HCT116 (cell line): ENCODE measurements at places on chromosomes 11 and 22.

GRCh38 chr11:2269601-2270321 lies 627 bp downstream of the ASCL2 start:
- DNase-seq: no peak

DNA sequence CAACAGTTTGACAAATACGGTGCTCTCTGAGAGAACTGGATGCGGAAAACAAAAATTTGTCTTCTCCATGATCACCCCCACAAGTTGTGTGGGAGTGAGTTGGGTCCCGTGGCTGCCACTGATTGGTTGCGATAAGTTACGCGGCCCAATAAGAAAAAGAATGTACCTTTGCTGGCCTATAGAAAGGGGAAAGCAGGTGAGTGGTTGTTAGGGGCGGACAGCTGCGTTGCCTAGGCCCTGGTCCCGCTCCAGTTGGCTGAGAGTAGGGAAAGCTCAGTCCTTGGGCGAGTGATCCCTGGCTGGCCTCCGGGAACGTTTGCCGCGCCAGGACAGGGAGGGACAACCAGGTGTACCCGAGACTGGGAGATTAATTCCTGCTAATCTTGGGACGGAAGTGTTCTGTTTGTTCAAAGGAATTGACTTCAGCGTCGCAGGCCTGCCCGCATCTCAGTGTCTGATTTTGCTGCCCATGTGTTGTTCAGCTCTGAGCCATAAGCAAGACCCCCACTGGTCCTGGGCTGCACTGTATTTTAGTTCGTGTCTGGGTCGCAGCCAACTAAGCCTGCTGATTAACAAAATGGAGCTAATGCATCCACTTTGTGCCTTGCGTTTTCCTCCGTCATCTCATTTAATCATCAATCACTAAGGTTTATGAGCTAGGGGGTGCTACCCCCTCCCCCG lies 773 bp upstream of the SYVN1 start:
- peak; percentile 95 for DNase-seq

- no peak for DNase-seq
Observed at GRCh38 chr11:46238078-46238966, 39.1 kb upstream of the CREB3L1 start.

- no peak for DNase-seq
Observed at GRCh38 chr22:23357053-23357452, 176.7 kb downstream of the BCR start.

GRCh38 chr11:134181707-134182106 lies 42.1 kb downstream of the NCAPD3 start:
- DNase-seq: no peak

DNA sequence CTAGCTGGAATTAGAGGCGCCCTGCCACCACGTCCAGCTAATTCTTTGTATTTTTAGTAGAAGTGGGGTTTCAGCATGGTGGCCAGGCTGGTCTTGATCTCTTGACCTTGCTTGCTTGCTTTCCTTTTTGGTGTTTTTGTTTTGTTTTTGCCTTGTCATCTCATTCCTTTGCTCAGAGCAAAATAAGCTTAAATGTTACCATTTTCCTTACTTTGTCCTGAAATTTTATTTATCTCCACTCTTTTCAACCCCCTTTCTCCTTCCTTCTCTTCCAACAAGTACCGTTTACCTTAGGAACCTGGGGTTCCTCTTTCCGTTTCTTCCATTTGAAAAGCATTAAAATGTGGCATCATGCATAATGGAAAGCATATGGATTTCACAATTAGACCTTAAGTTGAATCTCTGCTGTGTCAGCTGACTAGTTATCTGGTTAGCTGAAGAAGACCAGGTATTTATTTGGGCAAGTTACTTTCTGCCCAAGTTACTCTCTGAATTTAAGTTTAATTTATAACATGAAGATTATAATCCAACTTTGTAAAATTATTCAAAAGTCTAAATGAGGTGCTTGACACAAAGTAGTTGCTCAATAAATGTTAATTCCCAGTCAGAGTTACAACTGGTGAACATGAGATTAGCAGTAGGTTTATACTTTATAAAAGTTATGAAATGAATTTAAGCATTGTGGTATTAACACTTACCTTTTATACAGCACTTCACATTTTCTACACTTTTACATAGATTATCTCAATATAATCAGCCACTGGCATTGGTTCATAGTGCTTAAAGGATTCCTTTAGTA lies 69.7 kb downstream of the PRMT3 start:
- DNase-seq: no peak

DNA sequence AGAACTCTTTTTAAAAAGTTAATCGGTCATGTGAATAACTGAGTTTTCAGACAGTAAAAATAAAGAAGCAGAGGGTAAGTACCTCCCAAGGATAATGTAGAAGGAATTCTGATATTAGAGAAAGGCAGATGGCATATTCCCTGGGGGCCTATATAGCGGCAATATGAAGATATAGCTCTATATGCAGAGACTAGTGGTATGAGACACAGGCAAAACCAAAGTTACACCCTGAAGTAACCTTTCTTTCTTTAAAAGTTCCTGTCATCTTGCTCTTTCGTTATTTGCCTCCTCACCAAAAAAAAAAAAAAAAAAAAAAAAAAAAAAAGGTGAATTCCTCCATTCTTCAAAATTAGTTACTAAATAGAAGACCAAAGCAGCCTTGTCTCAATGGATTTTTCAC lies 76.2 kb upstream of the ARHGAP32 start:
- no peak for DNase-seq

DNA sequence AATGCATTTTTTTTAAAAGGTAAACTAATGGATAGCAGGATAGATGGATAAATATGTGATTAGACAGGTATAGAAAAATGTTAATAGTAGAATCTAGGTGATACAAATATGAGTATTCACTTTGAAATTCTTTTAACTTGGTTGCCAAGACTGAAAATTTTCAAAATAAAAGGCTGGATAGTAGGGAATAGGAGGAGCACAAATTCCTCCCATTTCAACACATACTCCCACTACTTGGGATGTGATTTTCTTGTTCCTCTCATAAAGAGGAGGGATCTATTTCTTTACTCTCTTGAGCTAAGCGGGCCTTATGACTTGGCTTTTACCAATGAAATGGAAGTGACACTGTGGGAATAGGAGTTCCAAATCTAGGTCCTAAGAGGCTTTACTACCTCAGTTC lies 35.9 kb downstream of the PIK3C2A start:
- no peak for DNase-seq

DNA sequence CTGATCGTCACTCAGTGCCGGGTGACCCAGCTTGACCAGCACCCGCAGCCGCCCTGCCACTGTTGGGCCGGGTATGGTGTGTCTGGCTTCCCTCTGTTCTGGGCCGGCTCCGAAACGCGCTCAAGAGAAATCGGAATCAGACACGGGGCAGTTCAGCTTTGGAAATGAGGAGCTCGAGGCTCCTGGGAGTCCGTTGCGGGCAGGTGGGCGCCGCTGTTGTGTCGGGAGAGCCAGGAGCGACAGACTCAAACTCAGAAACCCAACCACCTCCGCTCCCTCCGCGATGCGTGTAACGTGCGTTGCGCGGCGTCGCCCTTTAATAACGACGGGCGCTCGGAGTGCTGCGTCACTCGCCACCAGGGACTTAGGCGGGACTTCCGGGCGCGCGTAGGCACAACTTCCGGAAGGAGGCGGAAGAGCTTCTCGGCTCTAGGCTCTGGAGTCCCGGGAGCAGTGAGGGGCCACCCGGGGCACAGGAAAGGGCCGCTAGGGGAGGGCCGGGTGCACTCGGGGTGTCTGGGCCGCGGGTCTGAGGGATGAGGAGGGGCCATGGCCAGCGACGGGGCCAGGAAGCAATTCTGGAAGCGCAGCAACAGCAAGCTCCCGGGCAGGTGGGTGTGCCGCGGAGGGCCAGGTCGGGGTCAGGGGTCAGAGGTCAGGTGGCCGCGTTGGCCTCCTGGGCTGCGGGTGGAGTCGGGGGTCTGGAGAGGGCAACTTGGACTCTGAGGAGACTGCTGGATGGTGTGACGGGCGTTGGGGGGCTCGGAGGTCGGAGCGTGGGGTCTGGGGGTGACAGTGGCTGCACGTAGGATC lies at the start of gene TBC1D22A:
TBC1D22A (plus strand) TSS at position 413 of the 813 bp plus-strand sequence; CDS start at position 550, 137 bp downstream.
- DNase-seq: peak; percentile 90

DNA sequence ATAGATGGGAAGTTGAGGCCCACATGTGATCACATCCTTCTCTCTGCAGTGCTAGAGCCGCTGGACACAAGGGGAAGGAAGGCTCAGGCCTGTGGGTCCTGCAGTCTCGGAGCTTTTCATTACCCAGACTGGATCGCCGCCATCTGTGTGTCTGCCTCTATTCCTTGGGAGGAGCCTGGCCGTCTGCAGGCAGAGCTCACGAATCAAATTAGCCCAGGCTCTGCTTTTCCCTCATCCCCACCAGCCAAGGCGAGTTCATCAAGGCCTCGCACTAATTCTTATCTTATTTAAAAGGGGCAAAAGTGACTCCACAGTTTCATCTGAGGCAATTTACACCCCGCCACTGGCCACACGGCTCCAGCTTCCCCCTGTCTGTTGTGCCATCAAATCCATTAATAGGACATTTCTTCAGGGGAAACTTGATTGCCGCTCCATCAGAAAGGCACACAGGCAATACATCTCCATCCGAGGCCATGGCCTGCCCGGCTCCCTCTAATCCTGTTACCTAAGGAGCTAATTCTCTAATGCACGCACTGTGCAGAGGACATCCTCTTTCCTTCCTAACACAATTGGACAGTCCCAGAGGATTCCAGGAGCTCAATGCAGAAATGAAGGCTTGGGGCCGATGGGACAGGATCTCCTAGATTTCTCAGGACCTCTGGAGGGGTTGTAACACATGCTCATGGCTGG lies 3.3 kb upstream of the HTR3A start:
- no peak for DNase-seq

DNA sequence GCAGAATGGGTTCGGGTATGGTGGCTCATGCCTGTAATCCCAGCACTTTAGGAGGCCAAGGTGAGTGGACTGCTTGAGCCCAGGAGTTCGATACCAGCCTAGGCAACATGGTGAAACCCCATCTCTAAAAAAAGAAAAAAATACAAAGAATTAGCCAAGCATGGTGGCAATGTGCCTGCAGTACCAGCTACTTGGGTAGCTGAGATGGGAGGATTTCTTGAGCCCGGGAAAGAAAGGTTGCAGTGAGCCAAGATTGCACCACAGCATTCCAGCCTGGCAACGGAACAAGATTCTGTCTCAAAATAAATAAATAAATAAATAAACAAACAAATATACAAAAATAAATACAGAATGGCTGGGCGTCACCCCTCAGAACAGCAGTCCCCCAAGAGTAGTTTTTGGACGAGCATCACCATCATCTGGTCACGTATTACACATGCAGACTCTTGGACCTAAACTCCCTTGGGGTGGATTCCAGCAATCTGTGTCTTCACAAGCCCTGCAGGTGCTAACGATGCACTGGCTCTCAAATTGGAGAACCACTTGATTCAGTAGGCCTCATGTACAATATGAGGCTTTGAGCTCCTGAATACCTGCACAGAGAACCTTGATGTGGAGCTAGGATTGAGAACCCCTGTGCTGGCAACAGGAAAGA lies 33.5 kb downstream of the CLMP start:
- DNase-seq: no peak

- DNase-seq: no peak
Observed at GRCh38 chr11:106482917-106483785, 405.7 kb downstream of the AASDHPPT start.

- no peak for DNase-seq
Observed at GRCh38 chr11:109707411-109707810, 285.4 kb downstream of the C11orf87 start.

DNA sequence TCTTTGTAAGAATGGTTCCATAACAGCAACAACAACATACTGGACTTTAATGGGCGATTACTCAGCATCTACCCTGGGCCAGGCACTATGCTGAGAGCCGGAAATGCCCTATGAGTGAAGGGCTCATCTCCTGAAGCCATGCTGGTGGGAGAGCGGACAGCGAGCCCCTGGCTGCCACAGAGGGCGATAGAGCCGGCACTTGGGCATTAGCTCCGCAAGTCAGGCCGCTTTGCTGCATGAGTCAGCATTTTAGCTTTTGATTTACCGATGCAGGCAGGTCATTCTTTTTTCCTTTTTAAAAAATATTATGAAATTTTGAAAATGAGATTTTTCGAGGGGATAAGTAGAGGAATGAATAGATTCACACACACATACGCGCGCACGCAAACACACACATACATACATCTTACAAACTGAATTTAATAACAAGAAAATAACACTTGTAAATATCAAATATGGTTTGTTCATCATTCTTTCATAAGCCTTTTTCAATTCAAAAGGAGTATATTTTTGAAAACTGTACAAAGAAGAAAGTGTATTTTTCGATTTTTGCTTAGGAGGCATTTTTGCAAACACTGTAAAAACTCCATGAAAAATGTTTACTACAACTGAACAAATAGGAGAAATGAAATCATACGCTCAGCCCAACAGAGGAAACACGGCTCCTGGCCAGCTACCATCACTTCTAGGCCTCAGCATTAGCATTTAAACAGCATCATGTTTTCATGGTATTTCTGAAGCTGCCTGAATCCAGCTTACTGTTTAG lies 667.3 kb downstream of the OPCML start:
- no peak for DNase-seq

- DNase-seq: no peak
Observed at GRCh38 chr11:10401696-10402392, 53.2 kb upstream of the AMPD3 start.

DNA sequence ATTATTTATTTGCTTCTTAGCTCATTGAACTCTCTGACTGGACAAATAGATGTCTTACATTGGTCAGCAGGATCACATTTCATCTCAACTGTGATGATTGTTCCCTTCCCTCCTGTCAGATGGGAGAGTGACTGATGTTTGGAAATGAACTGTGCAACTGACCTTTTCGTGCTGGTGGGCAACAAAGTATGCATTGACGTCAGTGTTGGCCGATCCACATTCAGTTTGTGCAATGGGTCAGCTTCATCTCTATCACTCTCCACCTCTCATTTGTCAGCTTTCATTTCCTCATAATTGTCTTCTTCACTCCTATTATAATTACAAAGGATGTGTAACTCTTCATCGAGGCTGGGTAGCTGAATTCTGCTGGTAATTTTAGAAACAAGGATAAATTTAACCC lies 71.3 kb downstream of the PPP2R1B start:
- no peak for DNase-seq

GRCh38 chr11:124724979-124725718 lies 14.6 kb upstream of the NRGN start:
- no peak for DNase-seq

- DNase-seq: no peak
Observed at GRCh38 chr22:50723991-50724390, 14.0 kb upstream of the ACR start.

DNA sequence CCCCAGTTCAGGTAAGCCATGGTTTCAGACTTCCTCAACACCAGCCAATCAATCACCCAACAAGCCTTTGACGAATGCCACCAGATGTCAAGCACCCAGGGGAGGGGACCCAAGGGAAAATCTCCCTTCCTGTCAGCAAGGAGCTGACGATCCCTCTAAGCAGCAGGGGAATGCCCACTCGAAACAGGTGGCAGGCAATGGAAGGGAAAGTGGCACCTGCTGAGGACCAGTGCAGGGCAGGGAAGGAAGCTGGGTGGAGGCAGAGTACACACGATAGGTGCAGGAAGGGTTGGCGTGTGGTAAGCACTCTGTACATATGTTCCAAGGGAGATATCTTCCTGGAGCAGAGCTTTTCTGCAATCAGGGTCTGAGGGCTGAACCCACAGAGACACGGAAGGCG lies 11.7 kb upstream of the CREB3L1 start:
- no peak for DNase-seq

- DNase-seq: peak; percentile 46
Observed at GRCh38 chr11:18669219-18669596, 29.4 kb upstream of the TMEM86A start.
